CD4-positive, alpha-beta T cell treated with Interleukin-2 at 100 ng/mL for 4 hours (primary cell): ENCODE measurements at places on chromosomes 1 and 21.

DNA sequence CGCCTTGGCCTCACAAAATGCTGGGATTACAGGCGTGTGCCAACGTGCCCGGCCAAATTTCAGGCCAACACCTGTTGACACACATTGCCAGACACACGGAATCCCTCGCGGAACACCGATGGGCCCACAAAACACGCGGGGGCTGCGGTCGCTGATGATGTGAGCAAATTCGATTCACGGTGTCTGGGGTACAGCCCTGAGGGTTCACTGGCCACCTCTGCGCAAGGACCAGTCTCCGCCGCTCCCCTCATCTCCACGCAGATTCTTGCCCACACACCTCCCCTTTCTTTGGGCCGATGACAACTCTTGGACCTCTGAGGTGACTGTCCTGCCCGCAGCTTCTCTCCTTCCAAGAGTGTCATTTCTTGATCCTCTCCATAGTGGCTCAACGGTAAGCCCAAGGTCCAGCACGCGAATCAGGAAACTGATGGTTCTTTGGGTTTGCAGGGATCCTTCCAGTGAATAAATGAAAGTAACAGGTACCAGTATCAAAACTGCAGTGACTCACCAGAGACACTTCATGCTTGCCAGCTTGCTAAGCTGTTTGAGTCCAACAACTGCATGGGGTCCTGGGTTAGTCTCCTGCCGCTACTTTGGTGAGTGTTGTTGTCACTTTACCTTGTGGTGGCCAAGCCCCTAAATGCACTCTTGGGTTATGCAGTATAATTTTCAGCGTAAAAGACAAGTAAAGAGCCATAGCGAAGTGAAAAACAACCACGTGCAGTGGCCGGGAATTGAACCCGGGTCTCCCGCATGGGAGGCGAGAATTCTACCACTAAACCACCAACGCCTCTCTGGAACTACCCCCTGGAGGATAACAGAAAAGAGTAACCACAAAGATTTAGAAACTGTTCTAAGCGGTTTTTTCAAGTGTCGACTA lies 11.0 kb upstream of the RNU1-3 start:
- DNase-seq = peak; percentile 59

DNA sequence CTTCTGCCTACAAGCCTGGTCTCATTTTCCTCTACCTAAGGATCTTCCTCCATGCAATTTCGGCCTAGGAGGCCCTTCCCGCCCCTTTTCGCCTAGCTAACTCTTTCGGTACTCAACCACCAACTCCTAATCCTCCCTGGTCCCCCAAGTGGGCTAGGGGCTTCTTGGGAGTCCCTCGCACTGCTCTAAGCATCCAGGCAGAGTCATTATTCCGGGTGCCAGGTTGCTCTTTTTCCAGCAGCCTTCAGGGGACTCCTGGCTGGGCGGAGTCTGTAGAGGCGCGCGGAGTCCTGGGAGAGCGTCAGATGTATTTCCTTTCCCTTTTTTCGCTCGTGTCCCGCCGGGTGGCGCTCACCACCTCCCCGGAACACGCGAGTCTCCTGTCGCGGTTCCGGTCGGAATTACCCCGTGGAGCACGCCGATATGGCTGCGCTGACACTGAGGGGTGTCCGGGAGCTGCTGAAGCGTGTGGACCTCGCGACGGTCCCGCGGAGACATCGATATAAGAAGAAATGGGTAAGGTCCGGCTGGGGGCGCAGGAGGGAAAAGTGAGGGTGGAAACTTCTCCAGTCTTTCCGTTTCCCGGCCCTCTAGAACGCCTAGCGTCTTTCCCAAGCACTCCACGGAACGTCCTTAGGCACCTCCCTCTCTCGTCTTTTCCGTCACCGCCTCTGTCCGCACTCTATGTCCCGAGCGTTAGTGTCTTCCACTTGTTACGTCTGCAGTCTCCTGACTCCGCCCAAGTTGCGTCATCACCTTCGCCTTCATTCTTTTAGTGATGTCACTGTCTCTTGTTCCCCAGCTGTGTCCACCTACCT lies at the start of gene NSUN4:
Gene NSUN4 (plus strand): TSS at position 404 of the 818 bp plus-strand sequence. CDS start 20 bp downstream, at position 424.
- peak; percentile 84 for DNase-seq

DNA sequence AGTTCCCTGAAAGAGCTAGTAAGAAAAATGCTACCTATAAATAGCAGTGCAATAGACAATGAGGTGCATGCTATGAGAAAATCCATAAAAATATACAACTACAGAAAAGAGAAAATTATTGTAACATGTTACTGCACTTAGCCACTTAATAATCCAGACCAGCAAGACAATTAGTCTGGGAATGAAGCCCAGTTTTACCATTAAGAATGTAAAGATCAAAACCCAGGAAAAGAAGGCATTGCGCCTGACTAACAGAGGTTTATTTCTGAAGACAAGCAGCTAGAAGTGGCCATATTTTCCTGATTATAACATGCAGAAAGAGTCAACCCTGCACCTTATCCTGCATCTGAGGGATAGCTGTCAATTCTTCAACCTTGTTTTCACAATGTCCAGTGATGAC lies 276.4 kb upstream of the PRMT6 start:
- DNase-seq = no peak

- DNase-seq = peak; percentile 6
Measured at GRCh38 chr1:94237291-94238226, at the start of gene ARHGAP29. Gene ARHGAP29 (minus strand): TSS chr1:94237584. CDS start chr1:94231611, 5,973 bp downstream.

DNA sequence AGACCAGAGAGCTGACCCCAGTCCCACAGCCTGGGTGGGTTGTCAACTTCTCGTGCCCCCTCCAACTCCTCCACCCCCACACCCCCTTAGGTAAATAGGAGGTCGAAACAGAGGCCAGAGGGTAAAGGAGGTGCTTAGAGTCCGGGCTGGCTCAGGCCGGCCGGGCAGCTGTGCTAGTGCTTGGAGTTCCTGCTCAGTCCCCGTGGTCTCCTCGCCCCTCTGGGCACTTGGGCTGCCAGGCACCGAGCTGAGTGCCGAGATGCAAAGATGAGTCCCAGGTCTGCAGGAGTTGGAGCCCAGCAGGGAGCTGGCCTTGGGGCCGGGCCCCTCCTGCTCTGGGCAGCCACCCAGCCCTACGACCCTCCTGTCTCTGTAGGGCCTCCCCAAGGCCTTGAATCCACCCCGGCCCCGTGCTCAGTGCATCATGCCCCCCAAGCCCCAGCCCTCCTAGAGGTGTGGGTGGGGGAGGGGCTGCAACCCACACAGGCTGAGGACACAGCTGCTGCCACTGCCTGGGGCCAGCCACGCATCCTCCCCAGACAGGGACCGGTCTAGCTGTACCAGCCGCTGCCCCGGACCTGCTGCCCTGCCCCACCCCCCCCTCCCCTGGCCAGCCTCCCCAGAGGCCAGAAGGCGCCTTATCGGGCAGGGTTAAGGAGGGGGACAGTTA lies 1.9 kb downstream of the SMIM1 start:
- DNase-seq = no peak

DNA sequence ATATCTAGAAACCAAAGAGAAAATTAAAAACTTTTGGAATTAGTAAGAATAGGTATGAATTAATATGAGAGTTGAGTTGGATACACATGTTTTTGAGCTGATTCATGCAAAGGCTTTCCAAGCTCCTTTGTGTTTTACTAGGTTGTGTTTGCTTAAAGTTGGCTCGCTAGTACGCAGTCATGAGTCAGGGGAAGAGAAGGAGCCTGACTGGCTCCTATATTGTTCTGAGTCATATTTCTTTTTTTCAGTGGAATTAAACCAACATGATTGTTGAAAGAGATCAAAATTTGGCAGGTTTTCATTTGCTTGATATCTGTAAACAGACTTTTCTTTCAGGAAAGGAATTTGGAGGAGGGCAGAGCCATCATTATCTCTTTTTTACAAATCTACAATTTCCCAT lies 66.7 kb downstream of the MAGI3 start:
- DNase-seq = no peak

DNA sequence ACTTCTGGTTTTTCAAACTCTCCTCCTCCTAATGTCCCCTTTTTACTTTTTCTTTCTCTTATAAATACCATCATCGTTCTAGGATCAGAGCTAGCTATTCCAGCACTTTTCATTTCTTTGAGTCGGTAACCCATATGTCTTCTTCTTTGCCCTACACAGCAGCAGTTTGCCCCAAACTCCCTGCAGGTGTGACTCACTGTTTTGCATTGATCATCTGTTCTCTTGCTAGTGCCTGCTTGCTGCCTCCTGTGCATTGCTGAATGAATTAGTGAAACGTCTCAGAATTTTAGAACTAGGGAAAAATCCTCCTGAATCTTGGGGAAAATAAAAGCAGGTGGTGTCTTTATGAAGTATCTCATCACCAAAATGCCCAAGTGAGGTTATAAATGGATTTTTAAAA lies 21.7 kb downstream of the KCNK2 start:
- no peak for DNase-seq

- DNase-seq = no peak
Measured at GRCh38 chr1:161989786-161990185, 33.9 kb downstream of the OLFML2B start.

- no peak for DNase-seq
Measured at GRCh38 chr1:3033790-3034090, 12.5 kb downstream of the ACTRT2 start.
